CD14-positive monocyte (primary cell): ENCODE measurements at places on chromosomes 5 and 9.

DNA sequence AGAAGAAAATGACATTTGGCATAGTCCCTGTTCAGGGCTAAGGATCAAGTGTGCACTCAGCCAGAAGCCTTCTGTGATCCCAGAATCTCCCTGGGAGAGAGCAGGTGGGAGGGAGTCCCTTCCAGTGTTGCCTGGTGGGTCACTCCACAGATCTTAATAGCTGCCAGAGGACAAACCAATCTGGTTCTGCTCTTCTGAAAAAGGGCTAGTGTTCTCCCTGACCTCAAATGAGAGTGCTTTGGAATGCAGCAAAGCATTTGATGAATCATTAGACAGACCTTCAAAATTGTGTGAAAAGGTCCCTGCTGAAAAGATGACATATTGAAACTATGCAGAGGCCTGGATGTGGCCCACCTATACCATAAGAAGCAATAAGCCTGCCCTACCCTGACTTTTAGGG, 339.7 kb downstream of the TMEM232 start:
- DNase-seq = no peak

DNA sequence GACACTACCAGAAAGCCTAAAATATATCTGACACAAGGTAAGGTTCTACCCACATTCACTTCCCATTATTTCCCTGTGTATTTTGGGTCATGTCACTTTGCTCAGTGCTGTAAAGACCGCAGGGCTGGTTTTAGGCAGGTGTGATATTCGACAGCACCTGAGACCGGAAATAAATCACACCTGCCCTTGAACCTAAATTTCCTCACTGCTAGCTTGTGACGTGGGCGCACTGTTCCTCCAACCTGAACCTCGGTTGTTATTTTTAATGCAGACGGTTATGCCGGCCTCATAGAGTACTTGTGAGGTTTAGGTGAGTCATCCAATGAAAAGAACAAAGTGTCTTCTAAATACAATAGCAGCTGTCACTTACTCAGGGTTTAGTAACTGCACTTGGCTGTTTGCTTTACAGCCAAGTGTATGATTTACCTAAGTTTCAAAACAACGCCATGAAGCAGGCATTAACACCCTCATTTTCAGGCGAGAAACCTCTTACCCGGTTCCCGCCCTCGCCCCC, 20.7 kb upstream of the ZNF782 start:
- DNase-seq = no peak

GRCh38 chr9:108609227-108609896, 246.4 kb downstream of the ACTL7B start:
- DNase-seq = no peak

- no peak for DNase-seq
Measured at GRCh38 chr9:17846948-17847655, 268.2 kb downstream of the SH3GL2 start.

GRCh38 chr5:135835766-135836165, 1.3 kb downstream of the SLC25A48 start:
- no peak for DNase-seq

DNA sequence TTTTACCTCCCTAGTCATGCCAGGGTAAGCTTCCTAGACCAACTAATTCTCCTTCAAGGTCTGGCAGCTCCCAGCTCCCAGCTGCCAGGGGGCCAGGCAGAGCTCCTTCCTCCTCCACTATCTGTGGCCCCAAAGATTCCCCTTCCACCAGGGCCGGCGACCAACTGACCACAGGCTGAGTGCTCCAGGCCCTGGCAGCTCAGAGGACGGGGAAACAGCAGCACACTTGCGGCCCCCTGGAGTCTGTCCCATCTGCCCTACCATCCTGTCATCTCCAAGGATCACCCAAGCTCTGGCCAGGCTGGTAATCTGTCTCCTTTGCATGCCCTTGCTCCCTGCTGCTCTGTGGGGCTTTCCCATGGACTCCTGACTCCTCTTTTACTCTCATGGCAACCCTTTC, 31.2 kb upstream of the BASP1 start:
- DNase-seq = no peak

DNA sequence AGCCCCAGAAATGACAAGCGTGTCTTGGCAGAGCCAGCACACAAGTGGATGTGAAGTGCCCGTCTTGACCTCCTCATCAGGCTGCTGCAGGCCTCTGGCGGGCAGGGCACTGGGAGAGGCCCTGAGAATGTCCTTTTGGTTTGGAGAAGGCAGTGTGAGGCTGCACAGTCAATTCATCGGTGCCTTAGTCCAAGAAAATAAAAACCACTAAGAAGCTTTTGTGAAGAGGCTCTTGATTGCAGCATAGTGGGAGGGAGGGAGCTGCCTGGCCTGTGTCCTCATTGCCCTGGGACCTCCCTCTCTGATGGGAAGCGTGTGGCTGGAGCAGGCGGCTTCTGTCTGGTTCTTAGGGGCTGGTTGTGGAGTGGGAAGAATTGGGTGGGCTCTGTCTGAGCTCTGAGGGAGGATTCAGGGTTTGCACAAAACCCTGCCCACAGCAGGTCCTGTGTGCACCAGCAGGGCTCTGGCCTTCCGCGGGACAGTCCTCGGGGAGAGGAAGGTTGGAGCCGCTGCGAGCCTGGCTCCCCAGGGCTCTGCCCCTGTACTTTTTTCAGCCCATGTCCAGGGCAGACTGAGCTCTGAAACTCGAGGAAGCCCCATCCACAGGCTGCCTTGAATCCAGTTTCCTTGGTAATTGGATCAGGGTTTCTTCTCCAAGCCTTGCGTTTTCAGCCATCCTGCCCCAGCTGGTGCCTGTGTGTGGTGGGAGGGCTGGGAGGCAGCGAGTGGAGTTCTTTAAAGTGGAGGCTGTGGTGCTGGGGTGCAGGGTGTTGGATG, 1.1 kb downstream of the HRCT1 start:
- no peak for DNase-seq

DNA sequence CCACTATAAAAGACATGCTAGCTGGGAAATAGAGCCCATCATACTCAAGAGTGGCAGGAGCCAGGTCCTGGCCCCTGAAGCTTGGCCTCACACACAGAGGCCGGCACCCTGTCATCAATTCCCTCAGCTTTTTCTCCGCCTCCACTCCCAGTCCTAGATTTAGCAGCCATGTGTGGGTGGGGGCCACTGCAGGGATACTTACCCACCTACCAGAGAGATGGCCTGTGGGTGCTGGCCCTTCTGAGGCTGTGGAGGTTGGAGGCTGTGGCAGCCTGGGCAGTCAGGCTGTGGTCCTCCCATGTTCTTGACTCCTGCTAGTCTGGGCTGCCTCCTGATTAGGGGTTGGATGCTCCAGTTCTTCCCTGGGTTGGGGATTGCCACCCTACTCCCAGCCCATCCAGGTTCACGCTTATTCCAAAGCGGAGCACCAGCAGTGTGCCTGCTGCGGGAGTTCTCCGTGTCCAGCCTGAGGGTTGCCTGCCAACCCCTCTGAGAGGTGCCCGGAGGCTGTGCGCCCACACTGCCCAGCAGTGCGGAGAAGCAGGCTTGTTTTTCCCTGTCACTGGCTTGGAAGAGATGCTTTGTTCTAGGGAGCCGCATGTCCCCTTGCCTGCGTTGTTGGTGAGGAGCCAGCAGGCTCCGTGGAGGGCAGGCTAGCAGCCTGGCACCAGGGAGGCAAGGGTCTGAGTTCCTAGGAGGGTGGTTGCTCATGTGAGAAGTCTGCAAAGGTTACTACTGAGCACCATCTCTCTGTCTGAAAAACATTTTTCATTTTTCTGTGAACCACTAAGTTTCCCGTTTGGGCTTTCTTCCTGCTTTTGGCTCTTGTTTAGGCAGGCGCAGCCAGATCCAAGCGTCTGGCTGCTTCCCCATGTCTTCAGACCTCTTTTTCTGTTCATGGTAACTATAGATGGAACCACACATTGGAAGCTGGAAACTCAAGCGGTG, 7.5 kb downstream of the SLC22A5 start:
- DNase-seq = no peak
